ENCODE measurements at places on chromosomes 5 and 9.

GRCh38 chr5:170508660-170509347 is 5.0 kb downstream of the KCNIP1 start:
- peak; percentile 74 for DNase-seq

DNA sequence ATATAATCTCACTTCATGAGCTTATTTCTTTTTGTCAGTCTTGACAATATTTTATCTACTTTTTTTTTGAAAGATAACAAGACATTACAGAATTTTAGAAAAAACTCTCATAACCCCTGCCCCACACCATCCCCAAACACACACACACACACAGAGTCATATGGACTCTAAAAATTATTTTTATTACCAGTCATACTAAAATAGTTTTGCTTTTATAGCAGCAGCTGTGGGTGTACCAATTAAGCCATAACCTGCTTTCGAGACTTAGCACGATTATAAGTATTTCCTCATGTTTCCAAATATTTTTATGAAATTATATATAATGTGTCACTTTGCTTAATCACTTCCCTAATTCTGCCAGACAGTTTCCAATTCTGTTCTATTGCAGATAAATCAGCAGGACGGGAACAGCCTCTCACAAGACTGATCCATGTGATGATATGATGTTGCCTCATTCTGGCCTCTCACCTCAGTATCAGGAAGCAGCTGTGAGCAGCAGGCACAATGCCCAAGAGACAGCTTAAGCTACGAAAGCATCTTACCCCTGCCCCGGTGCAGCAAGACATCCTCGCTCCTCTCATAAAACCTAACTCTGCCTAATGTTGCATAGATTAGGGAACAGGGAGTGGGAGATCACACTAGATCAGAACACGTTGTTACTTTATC is 7.0 kb downstream of the PDCL start:
- DNase-seq, result no peak

GRCh38 chr5:130462516-130462915 is 558.3 kb downstream of the CHSY3 start:
- DNase-seq, result peak; percentile 45

GRCh38 chr5:60811105-60811504 is 33.0 kb downstream of the ELOVL7 start:
- DNase-seq, result no peak

DNA sequence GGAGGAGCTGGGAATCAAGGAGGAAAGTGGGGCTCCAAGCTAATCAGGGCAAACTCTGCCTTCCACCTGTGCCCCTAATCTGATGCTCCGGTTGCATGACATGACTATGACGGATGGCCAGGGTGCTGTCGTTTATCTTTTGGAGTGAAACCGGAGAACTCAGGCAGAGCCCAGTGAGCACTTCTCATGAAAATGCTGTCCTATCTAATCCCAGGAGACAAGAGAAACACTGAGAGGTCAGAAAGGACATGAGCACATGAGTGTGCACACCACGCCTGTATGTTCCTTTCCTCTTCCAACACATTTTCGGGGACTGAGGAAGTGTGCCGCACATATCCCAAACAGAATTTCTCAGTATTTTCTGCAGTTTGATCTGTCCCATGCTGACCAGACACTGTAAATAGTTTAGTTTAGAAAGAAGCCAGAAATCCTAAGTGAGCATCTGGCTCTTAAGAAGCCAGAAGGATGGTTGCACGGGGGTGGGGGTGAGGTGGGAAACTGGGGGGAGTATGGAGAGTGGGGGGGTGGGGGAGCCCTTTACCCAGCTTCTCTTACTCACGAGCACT is 217.1 kb downstream of the TSSK1B start:
- DNase-seq, result no peak

GRCh38 chr9:7554699-7555098 is 244.9 kb downstream of the DMAC1 start:
- DNase-seq, result no peak

GRCh38 chr5:14432931-14433589 is 148.5 kb upstream of the OTULINL start:
- DNase-seq, result no peak

DNA sequence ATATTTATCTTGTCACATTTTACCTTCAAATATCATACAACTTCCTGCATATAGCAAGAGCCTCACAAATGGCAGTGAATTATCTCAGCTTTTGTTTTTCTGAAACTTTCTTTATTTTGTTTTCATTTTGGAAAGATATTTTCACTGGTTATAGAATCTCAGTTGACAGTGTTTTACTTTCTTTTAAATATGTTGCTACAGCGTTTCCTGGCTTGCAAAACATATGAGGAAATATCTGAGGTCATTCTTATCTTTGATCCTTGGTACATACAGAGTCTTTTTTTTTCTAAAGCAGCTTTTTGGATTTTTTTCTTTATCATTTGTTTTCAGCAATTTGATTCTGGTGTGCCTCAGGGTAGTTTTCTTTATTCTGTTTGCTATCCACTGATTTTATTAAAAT is 77.6 kb upstream of the CEP78 start:
- no peak for DNase-seq

DNA sequence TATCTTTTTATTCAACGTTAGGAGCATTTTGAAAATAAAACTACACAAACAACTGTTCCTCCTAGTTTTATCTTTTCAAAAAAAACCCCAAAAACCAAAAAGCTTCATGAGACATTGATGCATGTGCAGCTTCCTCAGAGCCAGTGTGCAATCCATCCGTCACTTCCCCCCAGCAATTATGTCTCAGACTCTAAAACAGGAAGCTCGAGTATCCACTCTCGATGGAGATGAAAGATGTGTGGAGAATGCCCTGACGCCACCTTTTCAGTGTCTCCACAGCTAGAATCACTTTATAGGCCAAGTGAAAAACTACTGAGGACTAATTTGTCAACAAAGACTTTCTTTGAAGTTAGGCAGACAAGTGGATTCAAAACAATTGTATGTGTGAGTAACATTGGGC is 408.9 kb upstream of the SMARCA2 start:
- no peak for DNase-seq

DNA sequence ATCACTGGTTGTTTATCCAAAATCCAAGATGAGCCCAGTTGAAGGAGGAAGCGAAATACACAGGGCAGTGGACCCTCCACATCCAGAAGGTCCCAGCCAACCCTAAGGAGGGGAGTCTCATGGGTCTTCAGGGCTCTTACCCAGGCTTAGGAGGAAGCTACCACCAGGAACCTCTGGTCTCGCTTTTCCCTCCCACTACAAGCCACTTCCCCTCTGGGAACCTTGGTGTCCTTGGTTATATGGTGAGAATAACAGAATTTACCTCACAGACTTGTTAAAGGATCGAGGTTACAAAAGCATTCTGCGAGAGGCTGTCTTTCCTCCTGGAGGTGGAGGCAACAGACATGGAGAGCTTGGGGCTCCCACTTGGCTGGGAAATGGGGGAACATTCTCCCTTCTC is 3.4 kb downstream of the HIGD2A start:
- no peak for DNase-seq

GRCh38 chr5:9194509-9194908 is 351.4 kb downstream of the SEMA5A start:
- peak; percentile 73 for DNase-seq

DNA sequence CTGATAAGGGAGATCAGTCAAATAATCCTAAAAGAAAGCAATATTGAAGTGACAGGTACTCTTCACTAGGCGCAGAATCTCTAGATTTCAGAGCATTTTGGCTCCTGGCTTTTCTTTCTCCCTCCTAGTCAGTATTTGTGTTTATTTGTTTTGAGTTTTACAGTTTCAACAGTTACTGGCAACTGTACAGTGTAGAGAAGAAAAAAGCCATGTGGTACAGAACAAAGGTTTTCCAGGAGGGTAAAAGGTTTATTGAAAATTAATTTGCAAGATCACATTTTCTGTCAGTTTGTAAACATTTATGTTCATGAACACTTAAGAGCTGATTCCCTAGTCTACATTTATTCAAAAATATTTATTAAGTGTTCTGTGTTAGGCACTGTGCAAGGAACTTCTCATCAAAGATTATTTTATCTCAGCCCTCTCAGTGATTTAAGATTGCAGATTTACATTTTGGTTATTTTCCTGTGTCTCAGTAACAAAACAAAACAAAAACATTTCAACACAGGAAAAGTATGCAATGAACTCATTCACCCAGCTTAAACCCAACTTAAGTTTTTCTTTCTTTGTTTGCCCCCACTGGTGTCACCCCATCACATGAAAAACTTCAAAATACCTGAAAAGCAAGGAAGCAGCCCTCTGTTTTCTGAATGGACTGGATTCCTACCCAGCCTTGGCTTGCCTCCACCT is 12.9 kb downstream of the MINAR2 start:
- no peak for DNase-seq

DNA sequence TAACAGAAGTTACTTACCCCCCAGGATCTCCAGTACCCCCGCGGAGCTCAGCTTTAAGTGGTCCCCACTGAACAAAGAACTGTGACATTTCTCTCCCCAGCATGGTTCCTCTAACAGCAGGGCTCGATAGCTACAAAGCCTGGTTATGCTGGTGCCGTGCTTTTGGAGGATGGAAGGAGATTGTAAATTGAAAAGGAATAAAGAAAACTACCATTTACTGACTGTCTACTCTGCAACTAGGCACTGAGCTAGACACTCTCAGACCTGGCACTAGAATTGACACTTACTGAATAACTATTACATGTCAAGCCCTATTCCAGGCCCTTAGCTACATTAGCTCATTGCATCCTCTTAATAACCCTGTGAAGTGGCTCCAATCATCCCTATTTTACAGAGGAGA is 145.3 kb downstream of the TTLL11 start:
- no peak for DNase-seq

- no peak for DNase-seq
Observed at GRCh38 chr9:26462213-26462612, 430.4 kb downstream of the CAAP1 start.

- no peak for DNase-seq
Observed at GRCh38 chr5:158786390-158786789, 313.3 kb downstream of the EBF1 start.

DNA sequence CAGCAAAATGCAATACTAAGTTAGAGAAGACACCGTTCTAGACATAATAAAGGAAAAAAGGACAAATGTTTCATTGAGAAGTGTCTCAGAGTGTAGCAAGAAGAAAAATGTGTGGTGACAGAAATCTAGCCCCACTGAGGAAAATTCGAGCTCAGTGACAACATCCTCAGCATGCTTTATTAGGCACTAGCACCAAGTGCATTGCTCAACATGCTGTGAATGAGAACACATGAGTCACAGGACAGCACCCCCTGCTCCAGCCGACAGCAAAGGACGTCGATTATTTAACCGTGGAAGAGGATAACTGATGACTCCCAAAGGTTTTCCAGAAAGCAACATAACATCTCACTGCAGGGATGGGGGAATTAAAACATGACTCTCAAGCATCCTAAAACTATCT is 182.7 kb downstream of the GNAQ start:
- DNase-seq, result peak; percentile 83

DNA sequence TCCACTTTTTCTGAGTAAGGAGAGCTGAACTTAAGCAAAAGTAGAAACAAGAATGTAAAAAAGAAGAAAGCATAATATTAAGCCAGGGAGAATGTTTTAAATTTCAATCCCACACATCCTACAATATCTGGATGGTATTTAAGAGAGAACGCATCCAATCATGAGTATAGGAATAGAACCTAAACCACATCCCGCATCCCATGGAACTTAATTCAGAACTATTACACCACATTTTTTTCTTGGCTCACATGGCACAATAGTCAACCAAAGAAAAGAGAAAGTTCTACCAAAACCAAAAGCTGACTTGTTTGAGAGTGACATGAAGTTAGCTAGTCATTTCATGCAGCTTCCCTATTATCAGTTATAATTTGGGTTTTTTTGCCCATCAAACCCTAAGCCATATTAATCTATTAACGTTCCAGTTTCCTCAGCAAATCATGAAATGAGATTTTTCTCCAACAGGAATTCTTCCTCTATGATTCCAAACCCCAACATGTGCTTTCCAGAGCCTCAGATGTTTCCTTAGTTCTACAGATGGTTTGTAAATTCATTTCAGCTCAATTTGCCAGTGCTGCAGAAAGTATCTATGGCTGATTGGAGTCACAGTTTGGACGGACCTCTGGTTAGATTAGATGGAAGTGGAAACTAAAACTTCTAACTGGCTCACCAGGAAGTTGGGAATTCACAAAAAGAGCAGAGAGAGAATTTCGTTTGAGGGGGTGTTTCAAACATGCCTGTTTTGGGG is 22.5 kb downstream of the ADAMTSL1 start:
- DNase-seq, result peak; percentile 50

DNA sequence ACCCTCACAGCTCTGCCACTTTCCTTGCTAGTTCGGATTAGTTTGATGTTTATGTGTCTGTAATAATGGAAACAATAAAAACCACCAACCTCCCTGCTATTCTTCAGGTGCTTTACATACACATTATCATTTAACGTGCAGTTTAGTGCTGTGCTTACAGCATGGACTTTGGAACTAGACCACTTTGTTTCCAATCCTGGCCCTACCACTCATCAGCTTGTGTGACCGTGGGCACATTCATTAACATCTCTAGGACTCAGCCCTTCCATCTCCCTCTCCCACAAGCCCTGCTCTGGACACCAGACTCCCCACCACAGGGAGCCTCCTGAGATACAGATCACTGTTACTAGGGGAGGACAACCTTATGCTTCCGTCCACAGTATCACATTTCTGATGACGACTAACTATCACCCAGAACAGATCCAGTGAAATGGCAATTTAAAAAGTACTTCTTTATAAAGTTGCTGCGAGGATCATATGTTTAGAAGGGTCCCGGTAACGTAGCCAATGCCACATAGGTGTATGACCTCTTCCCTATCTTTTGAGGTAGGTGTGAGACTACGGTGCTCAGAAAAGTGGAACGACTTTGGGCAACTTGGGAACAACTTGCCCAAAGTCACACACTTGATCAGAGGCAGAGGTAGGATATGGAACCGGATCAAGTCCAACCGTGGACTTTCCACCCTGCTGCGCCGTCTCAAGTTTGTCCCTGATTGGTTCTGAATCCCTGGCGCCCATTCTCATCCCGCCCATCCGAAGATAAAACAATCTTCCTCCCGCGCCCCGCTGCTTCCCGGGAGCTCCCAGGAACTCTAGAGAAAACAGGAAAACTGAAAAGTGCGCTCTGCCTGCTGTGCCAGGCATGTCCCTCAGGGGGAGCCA is 132.4 kb upstream of the NIPBL start:
- peak; percentile 70 for DNase-seq

DNA sequence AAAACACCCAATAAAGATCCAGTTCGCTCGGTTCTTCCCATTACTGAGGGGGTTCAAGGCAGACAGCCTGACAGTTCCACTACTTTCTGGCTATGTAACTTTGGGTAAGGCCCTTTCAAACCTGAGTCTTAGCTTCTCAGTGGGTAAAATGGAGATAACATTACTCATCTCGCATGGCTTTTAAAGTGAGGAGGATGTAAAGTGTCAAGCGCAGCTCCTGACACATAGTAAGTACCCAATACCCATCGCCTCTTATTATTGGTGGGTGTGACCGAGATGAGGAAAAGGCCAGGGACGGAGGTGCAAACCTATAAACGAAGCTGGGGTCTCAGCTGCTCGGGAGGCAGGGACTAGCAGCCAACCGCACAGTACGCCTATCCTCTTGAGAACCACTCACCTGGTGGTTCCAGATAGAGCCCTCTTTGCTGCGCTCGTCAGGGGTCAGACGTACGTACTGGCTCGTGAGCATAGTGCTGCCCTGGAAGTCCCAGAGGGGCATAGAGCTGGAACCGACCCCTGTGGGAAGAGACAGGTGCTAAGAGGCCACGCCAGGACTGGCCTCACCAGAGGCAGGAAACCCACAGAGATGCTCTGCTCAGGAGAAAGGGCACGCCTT is 584 bp downstream of the LMAN2 start:
- DNase-seq, result no peak

GRCh38 chr5:142512043-142513042 is 173.5 kb downstream of the FGF1 start:
- no peak for DNase-seq

- no peak for DNase-seq
Observed at GRCh38 chr9:105245029-105245890, 809 bp downstream of the SLC44A1 start.

- no peak for DNase-seq
Observed at GRCh38 chr5:172723508-172723907, 47.5 kb downstream of the DUSP1 start.
